ENCODE measurements at places on chromosomes 5 and 9.

GRCh38 chr9:33659921-33660320 is 135.4 kb upstream of the PRSS3 start:
- no peak for DNase-seq

DNA sequence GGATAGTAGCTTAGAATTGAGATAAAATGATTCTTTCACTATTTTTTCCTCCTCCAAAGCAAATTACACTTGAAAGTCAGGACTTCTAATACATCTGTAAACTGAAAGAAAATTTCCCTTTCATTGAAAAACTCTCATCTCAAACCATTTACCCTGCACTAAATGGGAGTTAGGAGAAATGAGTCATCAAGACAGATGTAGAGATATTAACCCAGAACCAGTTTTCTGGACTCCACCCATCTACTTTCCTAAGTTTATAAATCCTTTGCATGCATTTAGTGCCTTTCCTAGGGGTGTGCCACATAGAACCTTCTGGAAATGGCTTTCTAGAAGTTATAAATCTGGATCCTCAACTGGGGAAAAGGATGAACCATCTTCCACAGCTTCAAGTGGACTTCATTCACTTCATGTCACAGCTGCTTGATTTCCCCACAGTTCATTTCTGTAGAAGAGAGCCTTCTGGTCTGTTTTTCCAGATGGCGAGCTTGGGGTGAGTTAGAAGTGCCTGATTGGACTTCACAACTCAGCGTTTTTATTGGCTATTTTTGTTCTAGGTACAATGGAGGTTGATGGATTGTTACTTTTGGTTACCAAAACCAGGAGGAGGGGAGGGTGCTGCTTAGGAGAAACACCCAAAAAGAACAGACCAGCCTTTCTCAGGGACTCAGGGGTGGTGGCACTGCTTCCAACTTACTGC is 72.5 kb upstream of the GPR151 start:
- DNase-seq = peak; percentile 3

DNA sequence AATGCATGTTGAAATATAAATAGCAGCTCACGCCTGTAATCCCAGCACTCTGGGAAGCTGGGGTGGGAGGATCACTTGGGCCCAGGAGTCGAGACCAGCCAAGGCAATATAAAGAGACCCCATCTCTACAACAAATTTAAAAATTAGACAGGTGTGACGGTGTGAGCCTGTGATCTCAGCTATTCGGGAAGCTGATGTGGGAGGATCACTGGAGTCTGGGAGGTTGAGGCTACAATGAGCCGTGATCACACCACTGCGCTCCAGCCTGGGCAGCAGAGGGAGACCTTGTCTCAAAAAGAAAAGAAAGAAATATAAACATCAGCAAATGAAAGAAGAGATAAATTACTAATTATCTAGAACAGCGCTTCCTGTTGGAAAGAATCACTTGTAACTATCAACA is 105.0 kb downstream of the MAPKAP1 start:
- no peak for DNase-seq

DNA sequence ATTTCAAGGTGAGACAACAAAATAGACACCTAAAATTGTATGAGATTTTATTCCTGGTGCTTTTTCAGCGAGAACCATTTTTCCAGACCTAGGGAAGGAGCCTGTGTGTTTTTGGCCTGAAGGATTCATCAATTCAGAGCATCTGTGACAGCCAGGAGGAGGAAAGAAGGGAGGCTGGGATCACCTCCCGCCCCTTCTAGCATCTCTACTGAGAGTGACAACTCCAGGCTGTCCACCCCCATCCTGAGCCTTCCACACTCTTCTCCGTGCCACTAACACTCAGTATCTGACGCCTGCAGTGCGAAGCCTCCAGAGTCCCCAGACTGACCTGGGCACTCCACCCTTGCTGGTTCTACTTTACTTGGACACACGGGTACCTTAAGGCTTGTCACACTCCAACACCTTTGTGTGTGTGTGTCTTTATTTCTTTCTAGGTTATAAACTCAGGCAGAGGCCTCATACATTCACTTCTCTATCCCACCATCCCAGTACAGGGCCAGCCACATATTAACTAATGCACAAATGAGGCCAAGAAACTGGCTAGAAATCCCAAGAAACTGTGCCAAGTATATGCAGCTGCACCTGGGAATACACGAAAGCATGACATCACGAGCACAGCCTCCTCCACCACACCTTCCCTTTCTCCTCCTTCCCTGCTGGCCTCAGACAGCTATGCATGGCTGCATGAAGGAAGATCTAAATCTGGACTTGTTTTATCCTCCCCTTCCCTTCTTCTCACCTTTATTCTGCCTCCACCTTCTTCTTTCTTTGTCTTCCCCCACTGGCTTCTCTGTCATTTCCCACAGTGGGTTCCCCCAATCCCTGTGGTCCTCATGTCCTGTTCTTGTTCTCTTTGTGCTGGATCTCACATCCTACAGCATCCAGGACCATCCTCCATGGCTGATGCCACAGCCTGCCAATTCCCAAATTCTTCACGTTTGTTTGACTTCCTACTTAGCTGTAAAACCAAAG is 16.0 kb downstream of the S1PR3 start:
- no peak for DNase-seq

DNA sequence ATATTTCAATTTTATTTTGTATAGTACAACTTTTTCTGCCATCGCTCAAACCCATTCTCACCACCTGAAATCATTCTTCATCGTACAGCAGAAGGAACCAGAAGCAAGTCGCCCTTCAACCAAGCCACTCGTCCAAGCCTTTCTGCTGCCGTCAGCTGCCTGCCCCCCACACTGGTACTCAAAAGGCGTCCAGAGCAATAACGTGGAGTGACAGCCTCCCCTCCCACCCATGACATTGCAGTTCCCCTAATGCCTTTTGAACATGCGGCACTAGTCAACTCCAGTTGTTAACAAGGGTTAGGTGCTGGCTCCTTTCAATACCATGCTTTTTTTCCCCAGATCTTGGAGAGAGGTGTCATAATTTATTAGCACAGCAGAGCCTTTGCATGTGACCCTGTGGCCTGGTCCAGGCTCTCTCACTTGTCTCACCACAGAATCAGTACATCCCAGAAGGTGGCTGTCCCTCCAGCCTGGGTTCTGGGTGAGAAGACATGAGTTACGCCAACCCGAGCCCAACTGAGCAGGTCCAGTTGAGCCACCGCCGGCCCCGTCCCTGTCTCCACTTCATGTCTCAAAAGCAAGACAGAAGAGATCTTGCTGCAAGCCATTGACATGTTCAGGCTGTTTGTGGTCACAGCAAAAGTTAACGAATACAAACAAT is 20.4 kb upstream of the MED10 start:
- DNase-seq = no peak

- no peak for DNase-seq
Measured at GRCh38 chr5:152331006-152331405, 74.1 kb downstream of the NMUR2 start.
